ENCODE measurements at places on chromosomes 13 and 19.

GRCh38 chr19:22882797-22883196 is 50.7 kb downstream of the ZNF723 start:
- DNase-seq = no peak

DNA sequence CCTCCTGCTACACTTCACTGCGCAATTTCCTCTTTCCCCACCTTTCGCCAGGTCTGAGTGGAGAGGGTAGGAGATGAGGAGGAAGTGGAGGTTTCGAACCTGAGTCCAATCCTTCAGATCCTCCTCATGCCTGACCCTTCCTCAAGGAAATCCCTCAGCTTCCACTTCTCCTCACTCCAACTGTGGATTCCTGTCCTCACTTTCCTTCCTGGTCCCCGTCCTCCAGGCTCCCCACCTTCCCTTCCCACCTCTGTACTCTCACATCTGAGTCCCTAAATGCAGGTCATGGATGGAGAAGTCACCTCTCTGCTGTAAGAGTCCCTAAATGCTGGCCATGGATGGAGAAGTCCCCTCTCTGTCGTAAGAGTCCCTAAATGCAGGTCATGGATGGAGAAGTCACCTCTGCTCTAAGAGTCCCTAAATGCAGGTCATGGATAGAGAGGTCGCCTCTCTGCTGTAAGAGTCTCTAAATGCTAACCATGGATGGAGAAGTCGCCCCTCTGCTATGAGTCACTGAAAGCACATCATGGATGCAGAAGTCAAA is 3.1 kb downstream of the TMEM86B start:
- no peak for DNase-seq

DNA sequence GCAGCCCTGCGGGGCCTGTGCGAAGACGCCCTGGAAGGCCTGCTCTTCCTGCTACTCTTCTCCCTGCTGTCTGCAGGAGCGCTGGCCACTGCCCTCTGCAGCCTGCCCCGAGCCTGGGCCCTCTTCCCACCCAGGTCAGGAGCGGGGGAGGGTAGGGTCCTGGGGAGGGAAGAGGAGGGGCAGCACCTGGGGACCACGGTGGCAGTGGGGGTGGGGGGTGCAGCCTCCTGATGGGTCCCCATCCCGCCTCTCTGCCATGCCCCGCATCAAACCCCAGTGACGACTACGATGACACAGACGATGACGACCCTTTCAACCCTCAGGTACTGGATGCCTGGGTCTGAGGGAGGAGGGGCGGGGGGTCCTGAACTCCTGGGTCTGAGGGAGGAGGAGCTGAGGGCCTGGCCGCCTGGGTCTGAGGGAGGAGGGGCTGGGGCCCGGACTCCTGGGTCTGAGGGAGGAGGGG is 13.4 kb upstream of the LENG8 start:
- DNase-seq = no peak

DNA sequence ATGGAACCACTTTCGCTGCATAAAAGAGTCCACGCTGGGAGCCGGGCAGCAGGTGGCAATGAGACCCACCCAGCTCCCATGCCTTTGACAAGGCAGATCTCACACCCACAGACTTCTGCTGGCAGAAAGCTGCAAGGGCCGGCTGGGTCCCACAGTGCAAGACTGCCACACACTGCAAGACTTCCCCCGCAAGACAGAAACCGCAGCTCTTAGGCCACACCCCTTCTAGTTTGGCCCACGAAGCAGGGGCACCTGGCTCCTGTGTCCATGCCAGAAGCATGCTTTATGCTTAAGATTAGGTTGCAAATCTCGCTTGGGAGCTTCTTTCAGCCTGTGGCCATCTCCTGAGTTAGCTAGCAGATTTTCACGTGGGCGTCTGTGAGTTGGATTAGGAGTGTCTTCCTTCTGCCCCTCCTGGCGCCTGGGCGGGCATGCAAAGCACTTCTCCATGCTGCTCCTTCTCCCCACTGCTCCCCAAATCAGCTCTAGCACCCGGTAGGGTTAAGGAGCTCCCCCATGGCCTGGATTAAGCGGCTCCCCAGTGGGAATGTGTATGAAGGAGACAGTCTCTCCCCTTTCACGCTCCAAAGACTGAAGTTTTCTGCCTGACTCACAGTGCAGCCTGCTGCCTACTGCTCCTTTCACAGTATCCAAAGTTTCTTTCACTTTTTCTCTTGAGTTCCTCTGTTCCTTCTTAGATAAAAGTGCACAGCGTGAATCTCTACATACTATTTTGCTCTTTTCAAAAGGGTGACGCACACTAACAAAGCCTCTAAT is 17.7 kb downstream of the GPC6 start:
- no peak for DNase-seq

GRCh38 chr19:4714016-4714415 is 9.6 kb downstream of the DPP9 start:
- DNase-seq = no peak

DNA sequence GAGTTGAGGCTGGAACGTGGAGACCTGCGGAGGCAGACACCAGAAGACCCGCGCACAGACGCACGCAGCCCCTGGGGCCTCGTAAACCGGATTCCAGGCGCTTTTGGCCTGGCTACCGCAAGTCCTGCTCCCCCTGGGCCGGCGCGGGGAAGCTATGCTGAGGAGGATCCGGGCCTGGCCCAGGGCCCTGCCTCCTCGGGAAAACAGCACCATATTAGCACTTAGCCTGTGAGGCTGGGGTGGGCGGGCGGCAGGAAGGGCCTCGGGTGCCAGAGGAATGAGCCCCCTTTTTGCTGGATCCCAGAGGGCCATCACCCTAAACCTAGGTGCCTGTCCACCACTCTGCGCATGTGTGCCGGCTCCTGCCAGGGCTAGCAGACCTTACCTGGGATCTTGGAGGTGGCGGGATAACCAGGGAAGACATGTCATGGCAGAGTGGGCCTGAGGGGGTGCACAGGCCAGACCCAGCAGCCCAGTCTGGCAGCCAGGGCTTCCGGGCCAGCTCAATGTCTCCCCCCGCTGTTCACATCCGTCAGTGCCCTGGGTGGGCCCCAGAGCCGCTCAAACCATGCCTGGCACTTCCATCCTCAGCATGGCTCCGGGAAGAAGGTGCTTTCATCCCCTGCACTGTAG is 7.3 kb downstream of the ELOF1 start:
- no peak for DNase-seq

GRCh38 chr13:33017323-33017929 is 1.2 kb downstream of the KL start:
- no peak for DNase-seq

GRCh38 chr19:13629687-13630357 is 123.5 kb upstream of the CACNA1A start:
- DNase-seq = no peak

DNA sequence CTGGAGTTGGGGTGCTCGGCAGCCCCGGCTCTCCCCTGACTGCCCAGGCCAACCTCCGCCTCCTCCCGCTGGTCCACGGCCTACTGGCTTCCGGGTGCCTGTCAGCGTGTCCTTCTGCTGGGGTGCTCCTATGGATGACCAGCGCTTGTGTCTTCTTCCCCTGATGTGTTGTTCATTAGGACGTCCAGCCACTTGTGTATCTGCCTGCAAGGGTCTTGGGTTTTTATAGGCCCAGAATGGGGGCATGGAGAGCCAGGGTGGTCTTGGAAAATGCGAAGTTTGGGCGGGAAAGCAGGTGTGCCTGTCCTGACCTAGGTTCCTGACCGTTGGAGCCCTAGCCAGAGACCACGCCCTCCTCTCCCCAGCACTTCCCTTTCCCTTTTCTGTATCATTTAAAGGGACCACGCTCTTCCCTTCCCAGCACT is 139.8 kb downstream of the SLITRK5 start:
- no peak for DNase-seq

GRCh38 chr13:111898956-111899713 is 167.8 kb upstream of the SOX1 start:
- no peak for DNase-seq
